Calu3 (cell line): ENCODE measurements at places on chromosomes 11 and 22.

DNA sequence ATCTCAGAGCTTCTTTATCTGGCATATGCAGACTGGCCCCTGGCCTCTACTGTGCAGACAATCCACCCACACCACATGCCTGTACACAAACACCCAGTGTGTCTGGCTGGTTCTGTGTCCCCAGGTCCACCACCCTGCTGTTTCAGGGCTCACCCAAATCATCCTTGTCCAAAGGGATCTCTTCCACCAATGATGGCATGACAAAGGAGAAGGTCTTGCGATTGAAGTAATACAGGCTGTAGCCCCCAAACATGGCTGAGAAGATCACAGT is 1.7 kb downstream of the SLC37A4 start:
- DNase-seq: no peak

DNA sequence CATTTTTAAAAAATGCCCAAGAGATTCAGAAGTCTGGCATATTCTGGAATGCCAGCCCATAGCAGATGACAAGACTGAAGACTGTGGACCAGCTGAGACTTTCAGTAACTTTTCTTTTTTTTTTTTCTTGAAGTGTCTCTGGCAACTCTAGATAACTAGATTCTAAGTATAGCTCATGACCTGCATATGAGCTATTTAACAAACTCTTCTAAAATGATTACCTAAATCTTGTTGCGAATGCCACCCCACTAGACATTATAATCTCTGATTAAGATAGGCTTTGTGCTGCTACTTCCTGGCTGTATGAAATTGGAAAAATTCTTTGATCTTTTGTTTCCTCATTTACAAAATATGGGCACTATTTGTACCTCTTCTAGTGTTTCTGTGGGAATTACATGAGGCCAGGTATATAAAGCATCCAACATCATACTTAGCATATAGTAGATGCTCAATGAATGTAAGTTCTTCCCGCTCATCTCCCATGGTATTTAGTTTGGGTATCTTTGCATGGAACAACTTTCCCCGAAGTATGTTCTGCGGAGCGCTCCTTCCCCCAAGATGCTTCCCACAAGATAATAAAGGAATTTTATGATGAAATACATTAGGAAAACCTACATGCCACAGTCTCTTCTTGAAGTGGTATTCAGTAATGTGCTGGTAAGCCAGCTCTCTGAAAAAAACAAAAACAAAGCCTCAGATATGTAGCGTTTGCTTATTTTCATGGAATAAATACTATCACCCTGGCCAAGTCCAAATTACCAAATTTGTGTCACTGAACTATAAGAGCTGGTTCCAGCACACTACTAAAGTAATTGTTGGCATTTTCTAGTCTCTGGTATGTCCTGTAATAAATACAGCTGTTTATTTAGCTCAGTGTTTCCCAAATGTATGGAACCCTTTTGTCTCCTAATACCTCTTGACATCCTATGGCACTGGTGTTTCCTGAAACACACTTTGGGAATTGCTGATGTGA is 86.8 kb upstream of the TIMP3 start:
- DNase-seq: no peak

GRCh38 chr11:85094795-85095194 is 532.3 kb downstream of the DLG2 start:
- DNase-seq: no peak

DNA sequence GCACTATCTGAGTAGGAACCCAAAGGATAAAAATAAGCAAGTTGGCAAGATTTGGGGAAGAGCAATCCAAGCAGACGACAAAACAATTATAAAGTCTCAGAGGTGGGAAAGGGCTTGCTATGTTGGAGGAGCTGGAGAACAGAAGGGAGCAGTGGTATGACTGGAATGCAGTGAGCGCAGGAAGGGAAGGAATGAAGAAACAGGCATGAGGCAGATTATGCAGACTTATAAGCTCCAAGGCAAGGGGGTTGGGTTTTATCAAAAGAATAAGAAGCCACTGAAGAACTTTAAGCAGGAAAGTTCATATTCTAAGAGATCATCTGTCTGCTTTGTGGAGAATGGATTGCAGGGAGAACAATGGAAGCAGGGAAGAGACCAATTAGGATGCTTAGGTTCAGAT is 31.7 kb downstream of the PGM2L1 start:
- DNase-seq: no peak

- no peak for DNase-seq
Observed at GRCh38 chr11:12706545-12707499, 32.6 kb downstream of the TEAD1 start.
